ENCODE measurements at places on chromosomes 5 and 9.

DNA sequence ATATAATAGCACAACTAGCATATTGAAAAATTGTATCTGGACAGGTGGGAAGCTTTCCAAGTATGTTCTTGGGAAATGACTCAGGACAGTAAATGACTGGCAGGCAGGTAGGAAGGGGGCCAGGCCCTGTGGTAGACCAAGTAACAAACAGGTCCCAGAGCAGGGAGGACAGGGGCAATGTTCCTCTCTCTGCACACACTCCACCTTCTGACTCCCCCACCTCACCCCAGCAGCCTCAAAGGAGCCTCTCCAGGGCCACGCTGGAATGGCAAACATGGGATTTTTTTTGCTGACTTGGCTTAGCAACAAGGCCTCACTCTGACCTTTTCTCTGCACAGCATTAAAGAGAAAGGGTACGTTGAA lies 31.1 kb upstream of the IQGAP2 start:
- DNase-seq: no peak

DNA sequence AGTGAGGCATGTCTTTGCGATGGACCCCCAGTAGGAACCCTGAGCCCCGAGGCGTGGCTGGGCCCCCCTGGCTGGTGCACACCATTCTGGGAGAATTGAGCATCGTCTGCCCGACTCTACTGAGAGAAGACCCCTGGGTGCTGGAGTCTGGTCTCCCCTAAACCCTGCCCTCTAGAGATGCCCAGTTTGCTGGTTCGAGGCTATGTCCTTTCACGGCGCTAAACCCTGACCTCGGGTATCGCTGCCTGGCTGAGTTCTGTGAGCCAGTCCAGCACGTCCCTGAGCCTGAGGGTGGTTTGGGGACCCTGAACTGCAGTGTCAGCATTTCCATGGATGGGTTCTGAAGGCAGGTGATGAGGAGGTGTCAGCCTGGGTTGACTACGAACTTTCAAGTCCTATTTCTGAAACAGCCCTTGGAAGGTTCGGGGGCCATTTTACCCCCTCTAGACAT lies 128.8 kb downstream of the RXRA start:
- DNase-seq: no peak

GRCh38 chr5:112417931-112418658 lies 982 bp downstream of the EPB41L4A start:
- DNase-seq: no peak

DNA sequence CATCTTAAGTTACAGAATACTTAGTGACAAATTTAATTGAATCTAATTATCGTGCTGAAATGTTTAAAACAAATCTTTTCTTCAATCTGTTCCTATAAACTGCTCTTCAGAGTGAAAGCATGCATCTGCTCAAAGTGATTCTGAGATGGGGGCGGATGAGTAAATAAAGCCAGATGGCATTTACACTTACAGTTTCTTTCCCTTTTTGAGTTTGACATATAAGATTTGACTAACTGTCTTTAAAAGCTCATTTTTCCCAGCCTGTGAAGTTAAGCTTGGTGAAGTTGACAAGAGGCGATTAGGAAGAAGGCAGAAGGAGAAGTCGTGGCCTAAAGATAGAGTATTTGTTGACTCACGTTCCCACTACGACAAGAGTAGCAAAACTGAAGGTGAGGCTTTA lies 137.4 kb downstream of the LPAR1 start:
- no peak for DNase-seq

DNA sequence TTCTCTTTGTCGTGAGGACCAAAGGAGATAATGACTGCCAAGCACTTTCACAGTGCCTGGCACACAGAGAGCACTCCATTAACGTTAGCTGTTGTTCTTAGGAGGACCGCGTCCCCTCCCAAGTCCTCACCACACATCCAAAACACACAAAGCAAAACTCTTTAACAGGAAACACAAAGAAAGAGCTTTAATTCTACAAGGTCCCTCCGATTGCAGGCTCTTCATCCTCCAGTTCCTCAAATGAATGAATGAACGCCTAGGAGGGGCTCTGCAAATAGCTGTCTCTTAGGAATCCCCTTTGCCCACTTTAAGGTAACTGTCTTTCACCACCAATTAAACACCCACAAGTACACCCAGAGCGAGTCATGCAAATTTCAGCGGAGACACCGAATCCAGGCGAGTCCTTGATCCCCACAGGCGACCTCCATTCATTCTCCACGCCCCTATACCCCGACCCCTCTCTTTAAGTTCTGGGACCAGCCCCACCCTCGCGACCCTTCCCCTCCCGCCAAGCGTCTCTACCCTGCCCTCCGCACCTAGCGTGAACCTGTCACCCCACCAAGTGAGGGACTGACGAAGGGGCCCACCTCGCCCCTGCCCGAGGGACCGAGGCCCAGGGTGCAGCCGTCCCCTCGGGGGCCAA lies 644 bp downstream of the TSC1 start:
- no peak for DNase-seq

GRCh38 chr9:129822898-129823541 lies 916 bp downstream of the TOR1A start:
- DNase-seq: no peak

DNA sequence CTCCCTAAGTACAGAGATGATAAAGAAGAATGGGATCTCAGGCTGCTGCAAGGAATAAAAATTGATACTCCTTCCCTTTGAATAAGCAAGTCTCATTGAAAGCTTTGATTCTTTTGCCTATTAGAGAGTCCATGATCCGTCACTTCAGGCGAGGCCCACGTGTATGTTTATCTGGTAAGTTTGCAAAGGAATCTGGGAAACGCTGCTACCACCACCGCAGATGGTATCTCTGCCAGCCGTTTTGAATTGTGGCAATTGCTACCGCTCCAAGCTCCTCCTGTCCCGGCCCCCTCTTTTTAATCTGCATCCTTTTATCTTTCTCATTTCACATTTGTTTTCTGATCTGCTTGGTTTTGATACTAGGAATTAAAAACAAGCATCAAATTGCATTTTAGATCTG lies 42.9 kb upstream of the GRIA1 start:
- no peak for DNase-seq

DNA sequence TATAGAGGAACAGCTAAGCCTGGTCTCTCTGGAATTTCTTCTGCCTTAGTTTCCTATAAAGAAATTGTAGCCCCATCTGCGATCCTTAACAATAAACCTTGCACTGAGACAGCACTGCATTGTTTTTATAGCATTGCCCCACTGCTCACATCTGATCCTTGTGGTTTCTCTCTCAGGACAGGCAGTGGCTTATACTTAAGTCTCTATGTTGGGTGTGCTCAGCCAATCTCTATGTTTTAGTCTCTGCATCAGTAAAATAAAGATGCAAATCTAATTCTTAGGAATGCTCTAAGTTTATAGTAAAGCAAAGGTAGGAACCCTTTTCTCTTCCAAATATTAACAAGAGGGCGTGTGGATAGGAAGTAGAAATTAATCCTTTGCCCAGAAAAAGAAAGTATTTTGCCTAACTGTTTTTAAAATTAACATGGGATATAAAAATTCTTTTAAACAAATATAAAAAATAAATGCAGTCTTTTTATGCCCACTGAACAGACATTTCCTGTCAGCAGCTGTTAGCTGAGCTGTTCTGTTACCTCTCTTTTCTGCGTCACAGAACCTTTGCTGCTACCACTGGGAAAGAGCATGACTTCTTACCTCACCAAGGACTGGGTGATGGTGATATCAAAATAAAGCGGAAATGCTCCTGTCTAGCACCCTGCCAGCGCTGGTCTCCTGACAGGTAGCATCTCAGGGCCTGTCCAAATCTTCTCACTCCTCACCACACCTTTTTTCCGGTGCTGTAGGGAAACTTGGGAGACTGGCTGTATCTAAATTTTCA lies 29.5 kb downstream of the MRPS27 start:
- no peak for DNase-seq

GRCh38 chr5:18397891-18398290 lies 763.6 kb downstream of the TAF11L14 start:
- DNase-seq: no peak

DNA sequence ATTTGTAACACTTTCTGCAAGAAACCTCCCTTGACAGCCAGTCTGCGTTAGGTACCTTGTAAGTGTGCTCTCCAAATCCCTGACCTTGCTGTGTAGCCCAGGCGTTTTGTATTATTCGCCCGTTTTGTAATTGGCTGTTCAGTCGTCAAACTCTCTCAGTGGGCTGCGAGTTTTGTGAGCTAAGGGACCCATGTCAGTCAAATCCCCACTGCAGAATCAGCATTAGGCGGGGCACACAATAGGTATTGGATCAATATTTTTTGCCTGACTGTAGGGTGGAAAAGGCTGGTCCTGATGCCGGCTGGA lies 665 bp downstream of the DNAJC18 start:
- no peak for DNase-seq

DNA sequence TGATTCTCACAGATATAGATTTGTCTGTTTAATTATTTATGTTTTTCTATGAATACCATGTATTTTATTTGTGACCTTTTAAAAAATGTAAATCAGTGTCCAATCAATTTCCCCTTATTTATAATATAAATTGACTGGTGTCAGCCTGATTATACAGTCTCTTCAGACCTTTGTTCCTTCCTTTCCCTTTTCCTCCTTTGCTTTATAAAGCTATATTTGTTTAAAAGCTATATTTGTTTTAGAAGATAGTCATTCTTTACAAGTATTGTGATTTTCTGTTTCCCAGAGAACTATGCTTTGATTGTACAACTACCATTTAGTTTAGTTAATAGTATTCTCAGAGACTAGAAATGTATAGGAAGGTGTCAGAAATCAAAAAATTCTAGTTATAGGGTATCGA lies 90.6 kb downstream of the CNTLN start:
- DNase-seq: no peak

- no peak for DNase-seq
Measured at GRCh38 chr9:116549061-116549664, 137.9 kb upstream of the TRIM32 start.

DNA sequence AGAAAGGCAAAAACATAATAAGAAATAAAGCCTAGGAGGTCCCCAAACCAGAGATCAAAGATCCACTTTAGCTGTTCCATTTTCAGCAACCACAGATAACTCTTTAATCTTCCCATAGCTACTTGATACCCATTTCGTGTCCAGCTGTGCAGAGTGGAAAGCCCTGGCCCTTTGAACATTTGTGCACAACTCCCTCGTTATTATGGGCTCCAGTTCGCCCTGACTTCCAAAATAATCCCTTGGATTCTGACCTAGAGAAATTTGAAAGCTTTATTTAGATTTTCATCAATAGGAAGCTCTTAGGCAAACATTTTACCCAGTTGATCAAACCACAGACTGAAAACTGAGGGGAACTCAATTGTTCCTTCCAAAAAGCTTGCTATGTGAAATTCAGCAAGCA lies 4.8 kb downstream of the MYOT start:
- no peak for DNase-seq

DNA sequence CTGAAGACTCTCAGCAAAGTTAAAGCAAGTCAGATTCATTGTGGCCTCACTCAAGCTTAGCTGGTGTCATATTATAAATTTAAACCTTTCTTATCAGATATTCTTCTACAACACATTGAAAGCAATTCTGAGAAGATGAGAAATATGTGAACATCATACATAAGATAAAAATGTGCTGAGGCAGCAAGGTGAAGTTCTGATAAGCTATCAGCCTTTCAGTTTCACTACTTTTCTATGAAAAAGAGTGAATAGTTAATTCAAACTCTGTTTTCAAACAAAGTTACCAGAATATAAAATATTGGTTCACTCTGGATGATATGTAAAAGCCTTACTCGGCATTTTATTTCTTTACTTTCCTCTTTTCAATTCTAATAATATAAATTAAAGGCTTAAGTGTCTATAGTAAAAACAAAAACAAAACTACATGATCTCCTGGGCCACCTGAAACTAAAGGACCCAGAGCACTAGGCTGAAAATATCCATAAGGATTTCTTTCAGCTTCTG lies 824.4 kb downstream of the MTRR start:
- no peak for DNase-seq

DNA sequence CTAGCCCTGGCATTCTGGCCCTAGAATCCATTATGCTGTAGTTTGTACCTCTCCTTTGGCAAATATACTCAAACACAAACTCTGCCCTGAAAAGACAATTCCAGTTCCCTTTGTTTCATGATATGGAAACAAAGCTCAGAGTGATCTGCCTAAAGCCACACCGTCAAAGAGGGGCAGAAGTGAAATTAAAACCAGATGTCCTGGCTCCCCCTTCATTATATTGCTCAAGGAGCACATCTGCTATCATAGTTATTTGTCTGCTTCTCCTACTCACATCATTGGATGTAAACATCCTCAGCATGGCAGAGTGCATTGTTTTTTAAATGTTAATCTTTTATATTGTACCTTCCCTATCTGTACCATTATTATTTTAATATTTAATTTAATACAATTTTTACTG lies 266.7 kb upstream of the SMARCA2 start:
- DNase-seq: no peak

DNA sequence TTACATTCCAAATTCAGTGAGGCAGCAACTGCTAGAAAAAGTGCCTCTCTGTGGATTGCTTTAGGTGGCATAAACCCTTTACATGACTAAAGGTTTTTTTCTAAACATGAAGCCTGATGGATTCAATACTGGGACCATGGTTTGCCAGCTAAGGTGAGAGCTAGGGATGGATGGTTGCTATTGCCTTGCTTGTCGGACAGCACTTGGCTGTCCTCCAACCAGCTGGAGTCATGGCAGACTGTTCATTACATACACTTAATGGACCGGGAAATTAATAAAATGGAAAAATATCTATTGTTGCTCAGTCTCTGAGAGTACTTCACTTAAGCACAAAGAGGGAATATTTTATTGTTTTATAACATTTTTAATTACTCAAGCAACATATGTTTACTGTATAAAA lies 116.9 kb upstream of the TRPC7 start:
- DNase-seq: no peak

DNA sequence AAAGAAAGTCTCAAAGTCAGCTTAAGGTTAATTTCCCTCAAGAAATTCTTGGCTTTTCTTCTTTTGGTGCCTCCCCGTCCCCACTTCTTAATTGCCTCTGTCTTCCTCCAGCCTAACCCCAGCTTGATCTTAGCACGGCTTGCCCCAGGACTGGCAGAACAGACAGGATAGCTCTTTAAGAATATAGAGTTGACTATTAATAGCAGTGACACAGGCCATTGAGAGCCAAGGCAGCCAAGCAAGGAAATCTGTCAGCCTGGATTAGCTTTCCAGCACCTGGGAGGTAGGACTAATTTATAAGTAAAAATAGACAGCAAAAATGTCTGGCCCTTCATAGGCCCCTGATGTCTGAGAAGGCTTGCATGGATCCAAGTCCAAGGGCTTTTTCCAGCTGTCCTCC lies 384.6 kb upstream of the SLC30A5 start:
- DNase-seq: no peak

- no peak for DNase-seq
Measured at GRCh38 chr5:81288021-81288433, 13.4 kb upstream of the ZCCHC9 start.

GRCh38 chr5:5239191-5239590 lies 99.1 kb downstream of the ADAMTS16 start:
- no peak for DNase-seq

GRCh38 chr5:130529511-130530485 lies 625.5 kb downstream of the CHSY3 start:
- no peak for DNase-seq
